Activated gamma-delta T cell treated with anti-CD3 and anti-CD28 coated beads, Interleukin-2, amount 50 U/mL, for 16 hours (primary cell): ENCODE measurements at places on chromosomes 5 and 9.

GRCh38 chr9:94920420-94921091 lies 194.1 kb downstream of the AOPEP start:
- no peak for DNase-seq

DNA sequence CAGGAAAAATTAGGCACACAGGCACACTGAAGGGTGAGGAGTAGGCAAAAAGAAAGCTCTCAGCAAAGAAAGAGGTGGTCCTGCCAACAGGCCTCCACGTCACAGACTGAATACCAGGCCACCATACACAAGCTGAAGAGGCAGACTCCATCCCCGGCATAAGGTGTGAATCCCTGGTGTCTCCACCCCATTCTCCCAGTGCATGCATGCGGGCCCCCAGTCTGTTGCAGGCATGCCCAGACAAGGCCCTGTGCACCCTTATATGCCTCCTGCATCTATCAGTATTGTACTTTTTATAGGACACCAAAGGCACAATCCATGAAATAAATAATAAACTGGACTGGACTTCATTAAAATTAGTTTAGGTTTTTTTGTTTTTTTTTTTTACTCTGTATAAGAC lies 73.1 kb downstream of the RGMB start:
- no peak for DNase-seq

GRCh38 chr5:19885040-19885824 lies 102.8 kb downstream of the CDH18 start:
- no peak for DNase-seq

- no peak for DNase-seq
Observed at GRCh38 chr9:354453-354852, 139.8 kb downstream of the DOCK8 start.

DNA sequence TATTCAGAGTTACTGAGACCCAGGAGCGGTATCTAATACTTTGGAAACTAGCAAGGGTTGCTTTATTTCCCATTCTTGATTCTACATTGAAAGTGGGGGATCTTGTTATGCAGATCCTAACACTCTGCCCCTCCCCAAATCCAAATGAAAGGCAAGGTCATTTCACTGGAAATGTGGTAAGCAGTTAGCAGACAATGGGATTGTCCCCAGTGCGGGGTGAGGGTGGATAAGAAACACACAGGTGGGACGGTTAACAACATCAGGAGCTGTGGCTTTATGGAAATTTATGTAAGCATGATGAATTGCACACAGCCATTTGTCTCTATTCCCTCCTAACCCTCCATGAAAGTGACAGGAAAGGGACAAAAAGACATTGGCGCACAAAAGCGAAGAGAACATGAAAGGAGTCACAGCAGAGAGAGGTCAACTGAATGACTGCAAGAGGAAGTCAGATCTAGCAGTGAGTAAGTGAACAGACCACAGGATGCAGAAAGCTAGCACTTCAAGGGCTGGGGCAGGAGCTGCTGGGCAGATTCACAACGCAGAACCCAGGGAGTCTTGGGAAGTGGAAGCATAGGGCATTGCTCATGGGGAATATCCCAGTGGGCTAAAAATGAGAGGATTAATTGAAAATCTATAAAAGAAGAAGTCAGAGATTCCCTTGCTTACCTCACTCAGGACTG lies 184.4 kb downstream of the HSD17B3 start:
- no peak for DNase-seq

- DNase-seq = no peak
Observed at GRCh38 chr5:112908854-112909253, 13.2 kb downstream of the REEP5 start.

- no peak for DNase-seq
Observed at GRCh38 chr9:107127608-107128007, 155.5 kb upstream of the RAD23B start.

DNA sequence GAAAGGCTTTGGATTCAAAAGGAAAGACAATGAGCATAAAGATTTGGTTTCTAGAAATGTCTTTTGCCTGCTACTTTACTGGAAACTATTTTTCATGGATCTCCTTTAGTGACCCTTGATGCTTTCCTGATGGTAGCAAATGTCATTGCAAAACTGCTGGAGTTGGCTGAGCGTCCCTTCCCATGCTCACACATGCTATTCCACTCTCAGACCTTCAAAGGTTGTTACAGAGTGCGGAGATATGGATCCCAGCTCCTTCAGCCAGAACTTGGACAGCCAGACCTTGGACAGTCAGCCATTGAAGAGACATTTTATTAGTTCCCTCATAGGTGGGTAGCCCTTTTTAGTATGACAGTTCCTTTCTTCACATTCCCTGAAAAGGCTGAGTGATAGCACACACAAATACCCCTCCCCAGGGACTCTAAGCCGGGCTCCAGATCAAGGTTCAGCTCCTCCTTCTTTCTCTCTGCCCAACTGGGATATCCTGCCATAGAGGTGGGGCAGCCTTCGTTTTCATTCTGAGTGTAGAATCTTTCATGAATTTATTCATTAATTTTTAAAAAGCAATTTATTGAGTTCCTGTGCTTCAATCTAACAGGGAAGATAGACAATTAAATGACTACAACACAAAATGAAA lies 153.3 kb upstream of the SLC44A1 start:
- no peak for DNase-seq

DNA sequence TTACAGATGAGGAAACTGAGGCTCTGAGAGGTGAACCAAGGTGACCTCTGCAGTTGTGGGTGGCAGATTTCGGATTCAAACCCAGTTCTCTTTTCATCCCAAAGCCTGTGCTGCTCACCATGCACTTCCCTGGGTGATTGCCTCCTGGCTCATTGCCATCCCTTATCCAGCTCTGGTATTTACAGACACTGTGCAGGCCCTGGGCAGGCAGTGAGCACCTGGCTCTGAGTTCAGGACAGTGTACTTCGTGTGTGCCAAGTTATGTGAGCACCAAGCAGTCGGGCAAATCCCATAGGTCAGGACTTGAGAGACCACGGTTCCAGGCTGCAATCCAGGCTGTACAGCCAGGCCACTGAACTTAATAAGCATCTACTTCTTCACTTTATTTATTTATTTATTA lies 1.4 kb downstream of the LRSAM1 start:
- no peak for DNase-seq

- DNase-seq = no peak
Observed at GRCh38 chr9:137268538-137269201, 8.9 kb upstream of the TOR4A start.

- no peak for DNase-seq
Observed at GRCh38 chr9:136014147-136014923, 53.2 kb upstream of the UBAC1 start.

DNA sequence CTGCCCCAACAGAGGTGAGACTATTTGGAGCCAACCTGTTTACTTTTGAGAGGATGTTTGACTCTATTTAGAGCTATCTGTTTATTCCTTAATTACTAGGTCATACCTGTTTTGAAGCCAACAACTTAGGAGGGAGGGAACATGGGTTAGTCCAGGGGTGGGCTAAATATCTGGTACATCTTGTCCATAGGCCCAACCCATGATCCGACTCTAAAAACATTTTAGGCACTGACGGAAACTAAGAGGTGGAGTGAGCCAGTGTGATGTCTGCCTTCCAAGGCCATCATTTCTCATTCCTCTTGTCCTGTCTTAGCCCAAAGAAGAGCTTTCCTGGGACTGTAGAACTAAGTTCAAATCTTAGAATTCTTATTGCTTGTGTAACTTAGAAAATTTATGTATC lies 8.4 kb downstream of the SPINK5 start:
- DNase-seq = no peak

GRCh38 chr9:105117234-105117633 lies 127.2 kb upstream of the SLC44A1 start:
- DNase-seq = no peak

- no peak for DNase-seq
Observed at GRCh38 chr5:31100047-31100575, 93.4 kb upstream of the CDH6 start.

GRCh38 chr5:40041452-40041851 lies 616.7 kb upstream of the DAB2 start:
- DNase-seq = no peak

DNA sequence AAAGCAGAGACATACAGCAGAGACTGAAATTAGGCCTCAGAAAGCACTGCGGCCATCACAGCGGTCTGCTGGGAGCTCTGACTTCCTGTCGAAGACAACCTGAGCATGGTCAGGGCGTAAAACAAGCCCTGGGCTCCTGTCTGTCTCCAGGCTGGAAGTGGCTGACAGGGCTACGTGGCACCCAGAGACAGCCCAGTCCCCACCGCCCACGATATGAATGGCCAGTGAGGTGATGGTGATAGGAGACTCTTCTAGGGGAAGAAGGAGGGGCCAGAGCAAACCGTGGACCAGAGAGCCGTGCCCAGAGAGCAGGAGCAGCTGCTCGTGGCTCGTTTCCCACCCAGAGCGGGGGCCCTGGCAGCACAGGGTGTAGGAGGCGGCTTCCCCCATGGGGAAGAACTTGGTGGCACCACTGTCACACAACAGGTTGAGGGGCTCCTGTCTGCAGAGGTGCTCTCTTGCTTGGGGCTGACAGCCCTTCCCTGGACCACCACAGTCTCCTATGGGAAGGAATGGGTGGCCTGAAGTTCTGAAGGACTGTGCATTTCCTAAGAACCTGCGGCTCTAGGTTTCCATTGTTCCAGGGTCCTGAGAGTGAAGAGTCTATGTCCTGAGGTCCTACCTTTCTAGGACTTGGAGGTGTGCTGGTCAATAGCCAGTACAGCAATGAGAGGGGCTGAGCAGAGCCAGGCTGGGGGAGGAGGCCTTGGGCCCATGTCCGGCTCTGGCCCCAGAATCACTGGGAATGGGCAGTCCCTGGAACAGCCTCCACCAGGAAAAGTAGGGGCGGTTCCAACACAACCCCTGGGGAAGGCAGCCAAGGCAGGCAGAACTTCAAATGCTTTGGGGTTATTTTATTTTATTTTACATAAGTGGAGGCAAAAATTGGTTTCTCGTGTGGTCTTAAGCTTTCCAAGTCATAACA lies 56.4 kb downstream of the BARX1 start:
- no peak for DNase-seq

GRCh38 chr5:172151661-172152210 lies 36.3 kb downstream of the STK10 start:
- DNase-seq = no peak

GRCh38 chr5:120901199-120901598 lies 437.1 kb downstream of the PRR16 start:
- DNase-seq = no peak

DNA sequence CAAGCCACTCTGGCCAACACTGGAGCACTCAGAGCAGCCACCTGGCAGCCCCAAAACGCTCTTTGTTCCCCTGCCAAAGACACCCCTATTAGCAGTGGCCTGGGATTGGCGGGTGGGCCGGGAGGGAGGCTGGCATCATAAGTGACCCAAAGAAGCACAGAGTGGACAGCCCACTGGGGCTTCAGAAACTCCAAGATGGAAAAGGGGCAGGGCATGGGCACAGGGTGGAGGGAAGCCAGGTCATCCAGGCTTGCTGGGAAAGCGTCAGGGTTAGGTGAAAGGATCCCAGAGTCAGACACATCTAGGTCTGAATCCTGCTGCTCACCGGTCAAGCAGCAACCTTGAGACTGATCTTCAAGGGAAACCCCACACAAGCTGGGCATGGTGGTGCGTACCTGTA lies 14.8 kb downstream of the EEIG1 start:
- DNase-seq = no peak

DNA sequence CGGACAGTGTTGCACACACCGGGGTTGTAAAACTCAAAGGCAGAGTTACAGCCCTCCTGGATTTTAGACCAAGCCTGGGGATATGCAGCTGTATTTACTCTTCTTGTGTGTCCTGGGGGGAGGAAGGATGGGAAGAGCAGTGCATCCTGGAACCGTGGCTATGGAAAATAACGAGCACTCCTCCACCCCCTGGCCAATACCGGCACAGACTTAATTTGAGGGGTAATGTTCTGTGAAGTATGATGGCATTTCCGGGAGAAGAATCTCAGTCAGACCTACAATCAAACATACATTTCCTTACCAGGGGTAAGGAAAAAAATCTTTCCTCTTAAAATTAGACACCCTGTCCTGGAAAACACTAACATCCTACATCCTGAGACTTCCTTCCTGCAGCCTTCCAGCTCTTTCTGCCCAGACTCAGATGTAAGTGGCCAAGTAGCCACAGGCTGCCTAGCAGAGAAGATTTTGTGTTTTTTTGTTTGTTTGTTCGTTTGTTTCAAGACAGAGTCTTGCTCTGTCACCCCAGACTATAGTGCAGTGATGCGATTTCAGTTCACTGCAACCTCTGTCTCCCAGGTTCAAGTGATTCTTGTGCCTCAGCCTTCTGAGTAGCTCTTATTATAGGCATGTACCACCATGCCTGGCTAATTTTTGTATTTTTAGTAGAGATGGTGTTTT lies 11.0 kb upstream of the ERMP1 start:
- DNase-seq = no peak

GRCh38 chr9:546235-546634 lies 295.3 kb upstream of the DMRT1 start:
- no peak for DNase-seq

- DNase-seq = no peak
Observed at GRCh38 chr5:34538026-34538672, 118.0 kb upstream of the RAI14 start.

DNA sequence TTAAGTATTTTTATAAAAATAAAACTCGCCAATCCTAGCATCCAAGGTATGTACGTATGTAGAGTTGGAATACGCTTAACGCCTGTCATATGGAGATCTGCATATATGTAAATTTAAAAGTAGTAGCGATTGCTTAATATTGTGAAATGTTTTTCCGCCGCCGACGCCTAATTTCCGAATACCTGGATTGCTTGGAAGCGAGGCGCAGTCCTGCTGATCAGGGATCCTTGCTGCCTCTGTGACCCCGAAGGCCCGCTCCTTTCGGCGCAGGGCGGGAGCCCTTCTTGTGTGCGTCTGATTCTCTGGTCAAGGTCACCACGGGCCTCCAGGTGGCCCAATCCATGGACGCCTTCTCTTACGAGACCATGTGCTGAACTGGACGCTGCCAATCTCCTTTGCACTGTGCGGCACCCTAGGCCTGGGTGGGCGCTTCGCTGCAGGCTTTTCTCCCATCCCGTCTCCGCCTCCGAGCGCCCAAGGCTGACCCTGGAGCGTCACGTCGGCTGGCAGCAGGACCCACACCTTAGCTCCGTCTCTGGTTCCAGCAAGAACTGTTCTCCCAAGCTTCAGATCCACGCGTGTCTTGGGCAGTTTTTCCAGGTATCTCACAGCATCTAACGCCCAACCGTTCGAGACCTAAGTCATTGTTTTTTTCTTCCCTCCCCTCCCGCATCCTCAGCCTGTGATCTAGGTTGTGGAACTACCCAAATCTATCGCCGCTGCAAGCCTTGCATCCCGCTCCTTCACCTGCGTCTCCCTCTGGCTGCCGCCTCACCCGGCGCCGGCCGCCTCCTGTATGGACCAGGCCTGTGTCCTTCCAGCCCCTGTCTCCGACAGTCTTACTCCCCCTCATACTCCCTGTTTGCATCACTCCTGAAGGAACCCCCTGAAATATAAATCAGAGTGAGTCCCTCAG lies 3.6 kb upstream of the TRIM41 start:
- no peak for DNase-seq
